ENCODE measurements at places on chromosomes 6 and 20.

DNA sequence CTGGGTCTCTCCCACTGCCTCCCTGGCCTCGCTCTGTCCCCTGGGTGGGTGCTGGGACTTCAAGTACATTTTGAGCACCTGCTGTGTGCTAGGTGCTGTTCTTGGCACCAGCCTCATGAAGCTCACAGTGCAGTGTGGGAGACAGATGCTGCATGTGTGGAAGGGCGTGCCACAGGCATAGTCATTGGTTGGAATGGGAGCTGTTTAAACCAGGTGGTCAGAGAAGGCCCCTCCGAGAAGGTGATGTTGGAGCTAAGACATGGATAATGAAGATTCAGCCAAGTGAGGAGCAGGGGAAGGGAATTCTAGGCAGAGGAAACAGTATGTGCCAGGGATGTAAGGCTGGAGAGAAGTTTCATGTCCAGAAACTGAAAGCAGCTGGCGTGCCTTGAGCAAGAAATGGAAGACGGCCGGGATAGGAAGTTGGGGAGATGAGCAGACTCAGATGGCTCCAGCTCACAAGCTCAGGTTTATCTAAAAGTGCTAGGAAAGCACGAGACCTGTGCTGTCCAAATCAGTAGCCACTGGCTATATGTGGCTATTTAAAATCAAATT, 9.9 kb downstream of the LPIN3 start:
- no peak for DNase-seq

- DNase-seq = no peak
Measured at GRCh38 chr6:27672113-27672799, 199.4 kb upstream of the ZNF184 start.

GRCh38 chr6:170091639-170092579, 199.0 kb downstream of the DLL1 start:
- DNase-seq = no peak

DNA sequence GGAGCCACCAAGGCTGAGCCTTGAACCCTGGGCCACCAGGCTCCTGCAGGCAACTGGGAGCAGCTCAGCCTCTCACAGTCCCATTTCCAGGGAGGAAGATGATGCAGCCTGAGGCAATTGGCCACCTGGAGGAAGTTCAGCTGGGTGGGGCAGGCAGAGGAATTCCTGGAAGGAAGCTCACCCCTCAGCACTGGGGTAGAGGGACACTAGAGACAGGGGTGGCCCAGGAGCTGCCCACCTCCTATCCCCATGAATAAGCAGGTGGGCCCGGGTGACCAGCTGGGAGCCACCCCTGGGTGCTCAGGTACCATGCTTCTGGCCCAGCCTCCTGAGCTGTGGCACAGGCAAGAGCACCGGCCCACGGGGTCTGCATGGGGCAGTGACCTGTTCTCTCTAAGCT, 3.6 kb upstream of the HSPA12B start:
- DNase-seq = no peak

DNA sequence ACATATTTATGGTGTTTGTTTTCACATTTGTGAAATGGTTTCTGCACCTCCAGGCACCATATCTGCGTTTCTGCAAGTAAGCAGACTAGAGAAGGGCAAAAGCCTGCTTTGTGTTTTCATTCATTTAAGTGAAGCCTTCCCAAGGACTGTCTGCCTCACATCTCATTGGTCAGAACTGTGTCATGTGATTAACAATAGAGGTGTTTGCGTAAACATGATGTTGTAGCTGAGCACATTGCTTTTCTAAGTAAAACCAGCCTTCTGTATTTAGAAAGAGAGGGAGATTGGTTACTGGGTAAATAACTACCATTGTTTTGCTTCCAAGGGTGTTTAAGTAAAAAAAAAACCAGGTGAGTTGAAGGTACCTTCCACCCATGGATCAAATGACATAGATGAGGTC, 39.7 kb downstream of the SH3BGRL2 start:
- DNase-seq = no peak

GRCh38 chr20:21808863-21809664, 103.6 kb downstream of the PAX1 start:
- no peak for DNase-seq

DNA sequence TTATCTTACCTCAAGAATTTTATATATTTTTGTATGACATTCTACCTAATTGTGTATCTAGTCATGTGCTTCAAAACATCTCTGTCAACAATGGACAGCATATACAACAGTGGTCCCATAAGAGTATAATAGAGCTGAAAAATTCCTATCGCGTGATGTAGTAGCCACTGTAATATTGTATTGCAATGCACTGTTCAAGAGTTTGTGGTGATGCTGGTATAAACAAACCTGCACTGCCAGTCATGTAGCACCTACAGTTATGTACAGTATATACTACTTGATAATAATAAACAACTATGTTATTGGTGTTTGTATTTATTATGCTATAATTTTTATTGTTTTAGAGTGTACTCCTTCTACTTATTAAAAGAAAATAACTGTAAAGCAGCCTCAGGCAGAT, 672.7 kb downstream of the CD109 start:
- DNase-seq = no peak

- no peak for DNase-seq
Measured at GRCh38 chr20:34736106-34736735, 32.1 kb downstream of the TP53INP2 start.

DNA sequence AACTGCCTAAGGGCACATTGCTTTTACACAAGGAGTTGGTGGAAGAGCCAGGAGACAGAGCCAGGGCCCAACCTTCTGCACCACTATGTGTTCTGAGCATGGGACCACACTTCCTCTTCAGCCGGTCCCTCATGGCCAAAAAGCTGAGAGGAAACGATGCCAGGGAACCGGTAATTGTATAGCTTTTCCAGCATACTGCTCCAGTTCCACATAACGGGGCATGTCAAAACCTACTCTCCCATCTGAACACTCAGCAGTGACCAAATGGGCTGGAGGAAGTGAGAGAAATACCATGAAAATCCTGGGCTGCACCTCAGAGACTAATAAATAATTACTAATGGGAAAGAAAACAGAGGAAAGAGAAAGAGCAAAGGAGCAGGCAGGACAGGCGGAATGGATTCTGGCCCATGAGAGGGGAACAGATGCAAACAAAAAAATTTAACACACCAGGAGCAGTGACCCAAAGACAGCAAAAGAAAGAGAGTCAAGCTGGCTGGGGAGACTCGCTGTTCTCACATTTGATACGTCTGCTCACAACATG, 52.0 kb upstream of the BMP2 start:
- no peak for DNase-seq

GRCh38 chr6:108877046-108877751, 29.0 kb downstream of the ARMC2 start:
- DNase-seq = no peak

DNA sequence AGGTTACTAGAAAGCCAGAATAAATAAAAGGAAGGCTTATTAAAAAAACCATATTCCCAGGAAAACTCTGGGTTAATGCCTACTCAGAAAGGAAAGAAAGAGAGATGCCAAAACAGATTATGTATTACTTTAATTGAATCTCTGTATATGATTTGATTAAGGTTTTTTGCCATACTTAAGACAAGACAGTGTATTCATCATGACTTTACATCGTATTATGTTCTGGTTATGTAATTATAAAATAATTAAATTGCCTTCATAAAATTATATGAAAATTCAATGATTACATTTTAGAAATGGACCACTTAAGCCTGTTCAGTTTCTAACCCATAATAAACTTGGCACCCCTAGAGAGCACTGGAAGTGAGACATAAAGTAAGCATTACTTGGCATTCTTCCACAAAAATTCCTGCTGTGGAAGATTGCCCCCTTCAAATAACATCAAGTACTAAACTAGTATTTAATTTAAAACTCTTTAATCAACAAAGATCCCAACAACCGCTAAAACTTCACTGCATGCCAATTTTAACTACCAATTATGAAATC, 20.8 kb upstream of the IBTK start:
- DNase-seq = no peak

DNA sequence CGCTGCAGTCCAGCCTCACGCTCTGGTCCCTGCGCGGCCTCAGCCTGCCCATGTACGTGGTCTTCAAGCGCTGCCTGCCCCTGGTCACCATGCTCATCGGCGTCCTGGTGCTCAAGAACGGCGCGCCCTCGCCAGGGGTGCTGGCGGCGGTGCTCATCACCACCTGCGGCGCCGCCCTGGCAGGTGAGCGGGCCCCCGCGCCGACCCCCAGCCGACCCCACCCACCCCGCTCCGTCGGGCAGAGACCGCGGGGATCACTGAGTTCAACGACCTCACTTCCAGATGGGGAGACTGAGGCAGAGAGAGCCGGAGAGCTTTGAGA, 545 bp downstream of the SLC35D3 start:
- DNase-seq = no peak

DNA sequence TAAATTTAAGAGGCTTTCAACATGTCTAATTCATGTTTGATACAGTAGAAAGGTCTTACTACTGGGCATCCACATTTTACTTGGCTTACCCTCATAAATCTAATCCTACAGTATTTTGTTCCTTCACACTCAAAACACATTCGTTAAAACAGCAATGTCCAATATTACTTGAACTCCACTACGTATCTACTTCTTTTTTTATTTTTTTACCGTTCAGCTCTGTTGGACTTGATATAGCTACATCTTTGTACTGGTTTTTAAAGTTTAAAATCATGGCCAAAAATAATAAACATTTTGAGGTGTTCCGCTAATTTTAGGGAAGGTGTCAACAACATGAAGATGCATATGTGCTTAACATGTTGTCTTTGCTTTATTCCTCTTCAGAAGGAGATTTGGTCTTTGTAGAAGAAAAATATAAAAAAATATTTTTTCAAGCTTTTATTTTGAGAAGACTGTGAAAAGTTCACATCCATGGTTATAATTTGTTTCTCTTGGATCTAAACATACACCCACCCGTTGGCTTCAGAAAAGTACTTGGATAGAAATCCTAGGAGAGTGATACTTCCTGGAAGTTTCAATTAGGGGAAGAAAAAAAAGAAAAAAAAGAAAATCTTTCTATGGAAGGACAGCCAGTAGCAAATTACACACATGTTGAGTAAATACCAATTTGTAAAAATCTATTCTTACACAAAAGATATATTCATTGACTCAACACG, 71.5 kb downstream of the EPB41L2 start:
- no peak for DNase-seq

GRCh38 chr6:124110514-124110913, 306.8 kb downstream of the NKAIN2 start:
- no peak for DNase-seq

DNA sequence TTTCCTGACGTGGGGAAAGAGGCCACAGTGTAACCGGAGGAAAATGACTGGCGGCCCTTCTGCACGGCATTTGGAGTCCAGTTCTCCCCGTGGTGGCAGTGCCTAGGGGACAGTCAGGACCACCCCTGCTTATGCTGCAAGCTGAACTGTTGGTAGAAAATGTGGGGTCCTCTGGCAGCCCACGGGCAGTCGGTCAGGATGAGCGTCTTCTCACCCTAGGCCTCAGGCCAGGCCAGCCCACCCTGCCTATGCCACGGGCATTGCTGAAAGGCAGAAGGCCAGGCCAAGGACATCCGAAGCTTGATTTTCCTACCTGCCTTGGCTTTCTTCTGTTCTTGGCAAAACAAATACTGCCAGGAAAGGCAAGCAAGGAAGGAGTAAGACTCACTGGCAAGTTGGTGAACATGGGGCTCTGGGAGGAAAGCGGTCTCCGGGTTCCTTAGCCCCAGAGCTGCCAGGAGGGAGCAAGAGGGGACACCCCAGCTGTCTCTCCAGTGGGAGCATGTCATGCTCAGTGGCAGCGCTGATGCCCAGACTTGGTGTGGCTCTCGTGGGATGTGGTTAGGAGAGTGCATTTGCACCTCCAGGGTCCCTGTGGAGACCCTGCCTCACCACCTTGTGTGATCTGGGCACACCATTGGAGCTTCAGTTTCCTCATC, 311.6 kb downstream of the QKI start:
- no peak for DNase-seq

DNA sequence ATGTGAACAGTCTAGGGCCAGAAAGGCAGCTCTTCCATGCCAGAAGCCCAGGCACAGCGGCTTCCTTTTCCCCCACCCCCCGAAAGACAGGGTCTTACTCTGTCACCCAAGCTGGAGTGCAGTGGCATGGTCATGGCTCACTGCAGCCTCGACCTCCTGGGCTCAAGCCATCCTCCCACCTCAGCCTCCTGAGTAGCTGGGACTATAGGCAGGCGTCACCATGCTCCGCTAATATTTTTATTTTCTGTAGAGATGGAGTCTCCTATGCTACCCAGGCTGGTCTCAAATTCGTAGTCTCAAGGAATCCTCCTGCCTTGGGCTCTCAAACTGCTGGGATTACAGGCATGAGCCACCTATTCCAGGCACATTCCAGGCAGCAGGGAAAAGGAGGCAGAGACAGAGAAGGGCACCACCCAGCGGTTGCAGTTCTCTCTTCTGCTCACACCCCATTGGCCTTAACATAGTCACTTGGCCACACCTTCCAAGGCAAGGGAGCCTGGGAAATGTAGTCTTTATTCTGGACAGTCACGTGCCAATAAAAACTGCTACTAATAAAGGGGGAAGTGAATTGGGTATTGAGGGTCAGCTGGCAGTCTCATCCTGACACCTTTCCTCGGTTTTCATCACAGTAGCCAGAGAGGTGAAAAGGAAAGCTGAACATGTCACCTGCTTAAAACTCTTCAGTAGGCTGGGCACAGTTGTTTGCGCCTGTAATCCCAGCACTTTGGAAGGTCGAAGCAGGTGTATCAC, 205.9 kb downstream of the ZMYND8 start:
- DNase-seq = no peak

- no peak for DNase-seq
Measured at GRCh38 chr6:89575562-89575960, 63.0 kb downstream of the LYRM2 start.

GRCh38 chr20:23228912-23229311, 121.7 kb upstream of the NXT1 start:
- no peak for DNase-seq

DNA sequence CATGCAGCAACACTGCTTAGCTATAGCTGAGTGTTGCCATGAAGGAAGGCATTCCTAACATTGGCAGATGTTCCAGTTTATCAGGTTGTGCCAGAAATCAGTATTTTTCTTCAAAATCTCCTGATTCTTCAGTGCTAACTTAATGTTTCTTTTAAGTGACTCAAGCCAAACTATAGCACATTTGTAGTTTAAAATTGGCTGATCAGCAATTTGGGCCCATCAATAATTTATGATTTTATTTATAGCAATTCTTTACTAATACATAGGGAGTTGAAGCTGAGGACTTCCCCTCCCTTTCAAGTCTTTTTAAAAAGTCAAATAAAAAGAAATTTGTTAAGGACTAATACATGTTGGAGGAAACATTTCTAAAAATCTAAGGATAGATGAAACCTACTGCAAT, 383.8 kb upstream of the KHDRBS2 start:
- DNase-seq = no peak
